ENCODE measurements at places on chromosomes 6 and 20. TPM values are rescaled to one million over a fixed set of nuclear protein-coding genes. Genes with fewer than 3 reads are reported as not detected.

The NDRG3 gene
- 28.8 TPM for total RNA-seq

The ASIP gene
- total RNA-seq: not detected

The ADGB gene
- total RNA-seq: not detected

- no peak overlapping the region for H3K4me3 ChIP-seq
- no peak for DNase-seq
- H3K4me1 ChIP-seq: no peaks in the 10 kb centered on the region
- H3K36me3 ChIP-seq: no peaks in the 10 kb centered on the region
- H3K27me3 ChIP-seq: no peaks in the 10 kb centered on the region
Observed at GRCh38 chr6:133198725-133199124, 42.4 kb upstream of the EYA4 start.

DNA sequence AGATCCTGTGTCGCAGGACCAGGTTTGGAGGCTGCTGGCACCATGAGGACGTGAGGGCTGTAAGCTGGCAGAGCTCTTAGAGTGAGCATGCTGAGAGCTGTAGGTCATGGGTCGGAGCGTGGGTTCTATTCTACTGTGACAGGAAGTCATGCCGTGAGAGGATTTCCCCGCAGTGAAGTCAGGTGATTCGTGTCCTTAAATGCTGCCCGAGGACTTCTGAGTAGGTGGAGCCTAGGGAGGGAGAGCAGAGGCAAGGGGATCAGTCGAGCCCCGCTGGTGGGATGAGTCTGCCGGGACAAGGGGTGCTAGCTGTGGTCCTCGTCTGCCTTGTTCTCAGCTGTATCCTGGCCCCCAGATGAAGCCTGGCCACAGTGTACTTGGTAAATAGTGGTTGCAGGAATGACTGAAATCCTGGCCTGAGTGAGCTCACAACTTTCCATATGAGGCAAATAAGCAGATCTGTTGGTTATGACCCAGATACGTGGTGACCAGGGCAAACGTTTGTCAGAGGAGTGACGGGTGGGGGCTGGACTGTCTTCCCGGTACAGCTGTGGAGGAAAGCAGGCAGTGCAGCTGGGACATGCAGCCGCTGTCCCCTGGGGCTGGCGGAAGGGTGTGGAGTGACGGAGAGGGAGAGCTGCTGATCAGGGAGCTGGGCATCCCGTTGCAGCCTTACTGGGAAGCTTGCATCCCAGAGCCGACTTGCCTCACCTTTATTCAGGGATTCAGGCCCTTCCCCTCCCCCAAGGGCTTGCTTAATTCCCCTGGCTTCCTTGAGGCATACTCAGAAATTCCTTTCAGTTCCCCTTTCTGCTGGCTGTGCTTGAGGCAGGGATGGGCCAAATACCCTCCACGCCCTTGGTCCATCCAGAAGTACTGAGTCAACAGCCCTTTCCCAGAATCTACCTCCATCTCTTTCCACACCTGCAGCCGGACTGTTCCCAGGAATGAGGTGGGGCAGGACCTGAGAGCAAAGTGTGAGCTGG lies 250.9 kb upstream of the RREB1 start:
- DNase-seq: peak; percentile 71
- peaks cover 16% of the 10 kb centered on the region for H3K4me1 ChIP-seq
- H3K27me3 ChIP-seq: peaks cover 15% of the 10 kb centered on the region
- H3K4me3 ChIP-seq: no peak overlapping the region
- H3K27ac ChIP-seq: peak overlapping the region; percentile 57

DNA sequence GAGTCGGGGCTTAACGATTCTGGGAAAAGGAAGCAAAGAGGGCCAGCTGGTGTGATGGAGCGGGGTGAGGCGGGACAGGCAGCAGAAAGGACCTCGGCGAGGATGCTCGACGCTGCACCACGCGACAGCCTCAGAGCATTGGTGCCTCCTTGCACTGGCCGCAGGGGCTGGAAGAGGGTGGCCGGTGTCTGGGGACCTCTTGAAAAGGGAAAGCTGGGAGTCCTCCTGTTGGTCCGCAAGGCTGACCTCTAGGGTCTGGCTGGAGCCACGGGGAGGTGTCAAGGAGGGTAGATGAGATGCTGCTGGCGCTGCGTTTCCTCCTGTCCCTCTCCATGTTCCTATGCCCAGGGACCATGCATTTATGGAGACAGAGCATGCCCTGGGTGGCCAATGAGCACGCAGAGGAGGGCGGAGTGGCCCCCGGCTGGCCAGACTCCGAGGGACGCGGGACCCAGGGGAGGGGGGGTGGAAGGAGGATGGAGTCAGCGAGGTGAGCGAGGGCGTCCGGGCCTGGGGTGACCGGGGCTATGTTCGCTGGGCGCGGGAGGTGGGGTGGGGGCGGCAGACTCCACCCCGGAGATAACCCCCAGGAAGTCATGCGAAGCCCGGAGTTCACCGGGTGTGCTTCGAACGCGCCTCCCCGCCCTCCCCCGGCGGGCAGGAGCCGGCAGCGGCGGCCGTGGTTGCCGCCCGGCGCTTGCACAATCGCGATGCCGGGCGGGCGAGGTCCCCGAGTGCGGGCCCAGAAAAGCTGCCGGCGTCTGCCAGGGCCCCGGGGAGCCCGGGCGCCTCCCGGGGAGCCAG lies at the start of gene CYP24A1:
TSS of gene CYP24A1 (minus strand) at position 334 of the 804 bp plus-strand sequence. CDS start 407 bp downstream, outside the sequence.
- peaks cover 18% of the 10 kb centered on the region for H3K4me1 ChIP-seq
- H3K27me3 ChIP-seq: peaks cover 83% of the 10 kb centered on the region
- H3K36me3 ChIP-seq: no peaks in the 10 kb centered on the region
- DNase-seq: no peak
- H3K27ac ChIP-seq: no peak within 1 kb of the TSS
- H3K4me3 ChIP-seq: peak within 1 kb of the TSS; percentile 22

All from activated CD8-positive, alpha-beta memory T cell treated with anti-CD3 and anti-CD28 coated beads, Interleukin-2, amount 10 ng/mL, durations not matched to agents 7 days and 5 days (primary cell).